ELF-1 (cell line): ENCODE measurements at places on chromosomes 7 and 10.

GRCh38 chr10:22613011-22613410 lies 101.4 kb downstream of the PIP4K2A start:
- no peak for DNase-seq

- DNase-seq = no peak
These were observed 110.7 kb downstream of the AKR1D1 start for GRCh38 chr7:138186951-138187351.

DNA sequence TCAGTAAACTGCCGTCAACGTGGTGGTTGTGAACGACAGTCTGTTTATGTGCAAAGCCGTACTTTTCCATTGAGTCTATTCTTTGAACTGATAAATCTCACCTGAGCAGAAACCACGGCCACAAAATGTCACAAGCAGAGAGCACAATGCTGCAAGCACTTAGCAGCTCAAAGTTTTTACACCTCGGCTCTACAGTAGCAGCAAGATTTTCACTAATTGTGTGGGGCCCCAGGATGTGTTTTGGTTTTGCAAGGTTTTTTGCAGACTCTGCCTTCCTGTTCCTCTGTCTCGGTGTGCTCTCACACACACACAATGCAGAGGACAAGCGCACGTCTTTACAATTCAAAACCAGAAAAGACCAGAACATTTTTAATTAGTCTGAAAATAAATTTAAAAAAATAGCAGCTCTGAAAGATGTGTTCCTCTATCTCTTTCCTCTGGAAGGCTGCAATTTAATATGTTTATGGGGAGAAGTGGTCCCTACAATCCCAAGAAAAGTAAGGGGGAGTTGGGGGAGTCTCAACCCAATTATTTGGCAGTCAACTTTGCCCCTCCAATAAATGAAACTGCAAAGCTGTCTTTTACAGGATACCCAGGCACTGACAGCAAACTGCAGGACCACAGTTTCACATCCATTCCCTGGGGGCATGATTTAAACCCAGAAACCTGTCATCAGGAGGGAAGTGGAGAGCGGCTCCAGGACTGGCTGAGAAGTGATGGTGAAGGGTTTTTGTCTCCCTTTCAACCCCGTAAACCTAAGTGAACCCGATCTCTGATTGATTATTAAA lies 73.8 kb upstream of the SFMBT2 start:
- peak; percentile 58 for DNase-seq

DNA sequence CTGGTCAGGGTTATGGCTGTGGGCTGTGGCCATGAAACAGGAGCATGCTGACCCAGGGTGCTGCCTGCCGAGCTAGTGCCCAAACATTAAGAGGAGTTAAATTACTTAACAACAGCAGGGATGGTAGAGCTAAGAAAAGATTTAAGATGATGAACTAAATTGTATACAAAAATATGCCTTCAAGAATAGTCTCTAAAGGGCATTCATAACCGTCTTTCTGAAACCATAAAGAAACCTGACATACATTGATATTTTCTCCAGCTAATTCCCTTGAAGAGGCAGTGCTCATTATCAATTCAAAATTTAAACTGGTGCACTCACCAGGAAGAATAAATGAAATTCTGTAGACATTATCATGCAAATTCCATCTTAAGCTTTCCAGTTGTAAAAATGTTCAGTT lies 265.8 kb upstream of the TAC1 start:
- no peak for DNase-seq

DNA sequence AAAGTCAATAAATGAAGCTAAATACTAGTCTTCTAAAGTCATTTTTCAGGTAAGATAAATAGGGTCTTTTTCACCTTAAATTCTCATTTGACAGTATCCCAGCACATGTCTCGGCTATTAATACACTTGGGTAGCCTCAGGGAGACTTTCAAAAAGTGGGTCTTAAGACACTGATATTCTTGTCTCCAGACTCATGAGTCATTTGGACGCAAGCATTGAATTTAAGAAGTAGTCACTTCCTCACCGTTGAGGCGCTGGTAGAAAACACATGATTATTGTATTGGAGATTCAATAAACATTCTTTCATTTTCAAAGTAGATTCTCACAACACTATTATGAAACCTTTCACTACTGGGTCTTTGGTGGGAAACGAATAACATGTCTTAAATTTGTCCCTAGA lies 108.9 kb upstream of the SP8 start:
- no peak for DNase-seq

GRCh38 chr7:122676466-122676865 lies 22.5 kb downstream of the RNF133 start:
- no peak for DNase-seq

DNA sequence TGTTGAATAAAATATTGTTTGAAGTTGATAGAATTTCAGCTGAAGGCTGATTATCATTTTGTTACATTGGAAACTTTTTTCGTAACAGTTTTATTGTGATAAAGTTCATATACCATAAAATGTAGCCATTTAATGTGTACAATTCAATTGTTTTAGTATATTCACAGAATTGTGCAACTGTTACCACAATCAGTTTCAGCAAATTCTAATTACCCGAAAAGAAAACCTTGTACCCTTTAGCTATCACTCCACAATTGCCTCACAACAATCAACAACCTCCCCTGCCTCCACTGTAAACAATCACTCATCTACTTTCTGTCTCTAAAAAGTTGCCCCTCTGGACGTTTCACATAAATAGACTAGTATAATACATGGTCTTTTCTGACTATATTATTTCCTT lies 179.7 kb upstream of the BET1 start:
- no peak for DNase-seq
